ENCODE measurements at places on chromosomes 6 and 20. TPM values are rescaled to one million over a fixed set of nuclear protein-coding genes. Genes with fewer than 3 reads are reported as not detected.

The SNAI1 gene
- 0.31 TPM for total RNA-seq

The RAET1E gene
- total RNA-seq, result not detected

The PPP1R18 gene
- total RNA-seq, result 115 TPM

The OR2H2 gene
- not detected for total RNA-seq

The MPIG6B gene
- not detected for total RNA-seq

All from activated naive CD4-positive, alpha-beta T cell treated with anti-CD3 and anti-CD28 coated beads for 36 hours (primary cell).